ENCODE measurements at places on chromosomes 12 and 14. TPM values are rescaled to one million over a fixed set of nuclear protein-coding genes. Genes with fewer than 3 reads are reported as not detected.

DNA sequence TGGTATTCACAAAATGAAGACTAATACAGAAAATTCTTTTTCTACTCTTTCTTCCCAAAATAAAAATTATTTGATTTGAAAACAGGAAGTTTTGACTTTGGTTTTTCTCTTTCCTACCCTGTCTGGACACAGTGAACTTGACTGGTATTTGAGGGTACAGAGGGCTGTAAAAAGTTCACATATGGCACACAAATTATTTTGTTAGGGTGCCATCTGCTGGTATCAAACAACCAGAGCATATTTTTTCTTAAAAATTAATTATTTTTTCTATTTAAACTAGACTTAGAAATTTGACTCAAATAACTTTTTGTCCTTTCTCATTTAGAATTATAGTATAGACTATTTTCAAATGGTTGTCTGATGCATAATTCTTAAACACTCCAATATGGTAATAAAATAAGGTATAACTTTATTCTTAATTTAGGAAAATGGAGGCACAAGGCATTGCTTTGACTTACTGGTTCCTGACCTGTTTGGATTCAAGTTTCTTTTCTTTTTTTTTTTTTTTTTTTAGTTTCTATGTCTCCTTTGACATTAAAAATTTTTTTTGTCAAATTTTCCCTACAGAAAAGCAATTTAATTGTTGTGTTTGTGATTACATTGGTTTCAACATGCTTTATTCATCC, 390.6 kb downstream of the PRKD1 start:
- DNase-seq: no peak

Gene EXOC3L4
- total RNA-seq: 0.36 TPM

Gene TPI1
- total RNA-seq: 290 TPM

DNA sequence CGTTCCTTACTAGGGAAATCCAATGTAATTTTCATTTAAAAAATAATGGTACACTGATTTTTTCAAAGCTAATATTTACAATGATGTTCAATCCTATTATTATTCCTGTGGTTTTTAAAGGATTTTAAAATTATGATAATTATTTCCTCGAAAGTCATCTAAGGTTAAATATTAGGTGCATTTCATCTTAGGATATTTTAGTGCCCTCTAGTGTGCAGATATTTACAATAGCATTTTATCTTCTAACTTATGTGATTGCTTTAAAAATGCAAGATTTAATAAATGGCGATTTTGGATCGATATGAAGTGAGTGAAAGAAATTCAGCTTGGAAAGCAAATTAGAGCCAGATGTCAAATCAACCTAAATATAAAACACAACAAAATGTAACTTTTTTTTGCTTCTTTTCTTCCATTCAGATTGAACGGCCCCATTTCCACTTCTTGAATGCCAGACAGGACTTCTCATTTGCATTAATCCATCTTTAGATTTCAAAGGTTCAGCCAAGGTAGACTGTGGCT, 293.5 kb downstream of the SLC6A15 start:
- no peak for DNase-seq

DNA sequence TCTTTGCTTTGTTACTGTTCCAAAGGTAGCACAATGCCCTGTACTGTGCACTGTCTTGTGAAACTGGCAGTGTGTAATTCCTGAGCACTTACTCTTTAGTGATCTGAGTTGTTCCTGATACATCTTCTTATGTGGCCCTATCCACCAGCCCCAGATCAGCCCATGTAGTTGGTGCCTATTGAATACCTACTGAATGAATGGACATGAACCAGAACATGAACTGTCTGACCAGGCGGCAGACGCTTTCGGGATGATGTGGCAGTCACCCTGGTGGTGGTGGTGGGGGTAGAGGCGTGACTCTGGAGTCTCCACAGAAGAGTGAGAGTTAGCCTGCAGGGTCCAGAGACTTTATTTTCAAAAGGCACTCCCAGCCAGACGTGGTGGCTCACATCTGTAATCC, 46.6 kb upstream of the PAPOLA start:
- no peak for DNase-seq

- peak; percentile 74 for DNase-seq
These were observed 16.5 kb downstream of the NINJ2 start for GRCh38 chr12:646442-647384.
